ACHN (cell line): ENCODE measurements at places on chromosomes 6 and 20.

- peak; percentile 65 for DNase-seq
These were observed at the start of gene PCSK2 for GRCh38 chr20:17226410-17227218. PCSK2 (plus strand) TSS chr20:17227040; CDS start chr20:17227306, 266 bp downstream.

DNA sequence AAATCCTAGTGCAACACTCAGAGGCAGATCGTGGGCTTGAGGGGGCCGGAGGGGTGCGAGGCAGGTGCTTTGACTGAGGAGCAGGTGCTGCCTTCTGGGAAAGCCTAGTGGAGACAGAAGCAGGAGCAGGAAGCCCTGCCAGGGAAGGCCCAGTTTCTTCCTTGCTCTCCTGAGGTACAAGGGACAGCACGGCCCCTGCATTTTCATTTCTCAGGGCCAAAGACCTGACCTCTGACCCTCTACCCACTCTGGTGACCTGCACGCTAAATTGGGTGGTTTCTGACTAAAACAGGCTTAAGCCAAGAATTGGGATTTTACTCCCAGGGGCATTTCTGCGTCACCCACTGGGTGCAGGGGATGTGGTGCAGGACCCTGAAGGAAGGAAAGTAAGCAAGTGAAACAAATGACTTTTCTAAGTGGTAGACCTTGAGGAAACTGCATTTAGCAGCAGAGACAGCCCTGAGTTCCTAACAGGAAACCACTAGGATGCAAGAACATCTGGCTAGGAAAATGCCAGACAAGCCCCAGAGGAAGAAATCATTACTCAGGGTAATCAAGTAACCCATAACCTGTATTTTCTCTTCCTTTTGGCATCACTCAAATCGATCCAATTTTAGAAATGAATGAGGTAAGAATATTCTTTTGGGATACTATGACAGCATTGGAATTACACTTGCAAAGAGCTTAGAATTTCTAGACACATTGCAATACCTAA lies 141.7 kb downstream of the CD164 start:
- no peak for DNase-seq

DNA sequence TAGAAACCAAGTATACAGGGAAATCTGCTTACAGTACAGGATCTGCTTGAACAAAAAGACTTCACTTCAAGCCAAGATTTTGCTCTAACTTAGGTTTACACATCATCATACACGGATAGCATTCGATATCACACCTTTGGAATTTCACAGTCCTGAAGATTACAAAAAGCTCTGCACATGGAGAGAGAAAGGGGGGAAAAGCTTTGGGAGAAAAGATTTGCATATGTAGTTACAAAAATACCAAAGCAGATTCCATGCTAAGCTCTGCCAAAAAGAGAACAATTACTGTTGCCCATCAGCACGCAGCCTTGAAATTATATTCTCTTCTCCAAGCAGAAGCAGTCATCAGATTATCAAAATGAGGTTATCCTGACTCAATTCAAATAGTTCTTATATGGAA lies 62.0 kb downstream of the HIVEP2 start:
- DNase-seq: no peak

DNA sequence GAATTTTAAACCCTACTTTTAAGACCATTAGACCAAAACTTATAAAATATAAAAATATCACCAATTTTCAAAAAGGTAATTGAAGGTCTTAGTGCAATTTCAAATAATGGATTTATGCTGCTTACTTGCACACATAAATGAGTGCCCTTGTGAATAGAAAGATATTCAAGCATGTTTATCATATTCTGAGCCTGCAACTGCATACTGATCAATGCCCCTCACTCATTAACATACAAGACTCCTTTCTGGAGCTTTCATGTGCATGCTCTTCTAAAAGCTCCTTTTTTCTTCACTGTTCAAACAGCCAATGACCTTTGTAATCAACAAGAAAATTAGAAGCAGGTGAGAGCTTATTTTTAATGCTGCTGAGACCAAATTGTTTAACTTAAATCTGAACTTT lies 1139.3 kb downstream of the HACE1 start:
- DNase-seq: no peak

DNA sequence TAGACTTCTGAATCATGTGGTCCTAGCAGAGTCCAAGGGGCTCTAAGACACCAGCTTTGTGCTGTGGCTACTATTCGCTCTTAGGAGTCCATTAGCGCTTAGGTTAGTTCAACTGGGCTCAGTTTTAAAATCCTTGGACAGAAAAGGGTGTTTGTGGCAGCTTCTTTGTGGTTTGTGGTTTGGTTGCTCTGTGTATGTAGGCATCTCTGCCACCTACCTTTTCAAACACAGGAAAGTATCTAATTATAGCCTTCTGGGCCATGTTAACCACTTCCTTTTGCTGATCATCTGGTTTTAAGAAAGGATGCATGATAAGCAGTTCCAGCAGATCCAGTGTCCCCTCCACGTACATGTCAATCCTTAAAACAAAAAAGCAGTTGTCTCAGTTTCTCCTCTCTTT lies 10.8 kb downstream of the GSTA4 start:
- no peak for DNase-seq

DNA sequence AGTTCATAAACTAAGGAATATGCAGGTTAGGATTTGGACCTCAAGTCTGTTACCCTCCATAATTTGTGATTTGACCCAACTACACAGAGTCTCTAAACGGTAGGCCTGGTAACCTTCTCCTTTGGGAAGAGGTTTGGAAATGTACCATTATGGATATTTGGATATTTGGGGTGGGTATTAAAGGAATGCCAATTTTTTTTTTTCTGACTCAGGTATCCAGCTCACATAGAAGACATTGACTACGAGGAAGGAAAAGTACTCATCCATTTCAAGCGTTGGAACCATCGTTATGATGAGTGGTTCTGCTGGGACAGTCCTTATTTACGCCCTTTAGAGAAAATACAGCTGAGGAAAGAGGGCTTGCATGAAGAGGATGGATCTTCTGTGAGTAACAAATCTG lies 70.5 kb downstream of the PHF20 start:
- DNase-seq: no peak

DNA sequence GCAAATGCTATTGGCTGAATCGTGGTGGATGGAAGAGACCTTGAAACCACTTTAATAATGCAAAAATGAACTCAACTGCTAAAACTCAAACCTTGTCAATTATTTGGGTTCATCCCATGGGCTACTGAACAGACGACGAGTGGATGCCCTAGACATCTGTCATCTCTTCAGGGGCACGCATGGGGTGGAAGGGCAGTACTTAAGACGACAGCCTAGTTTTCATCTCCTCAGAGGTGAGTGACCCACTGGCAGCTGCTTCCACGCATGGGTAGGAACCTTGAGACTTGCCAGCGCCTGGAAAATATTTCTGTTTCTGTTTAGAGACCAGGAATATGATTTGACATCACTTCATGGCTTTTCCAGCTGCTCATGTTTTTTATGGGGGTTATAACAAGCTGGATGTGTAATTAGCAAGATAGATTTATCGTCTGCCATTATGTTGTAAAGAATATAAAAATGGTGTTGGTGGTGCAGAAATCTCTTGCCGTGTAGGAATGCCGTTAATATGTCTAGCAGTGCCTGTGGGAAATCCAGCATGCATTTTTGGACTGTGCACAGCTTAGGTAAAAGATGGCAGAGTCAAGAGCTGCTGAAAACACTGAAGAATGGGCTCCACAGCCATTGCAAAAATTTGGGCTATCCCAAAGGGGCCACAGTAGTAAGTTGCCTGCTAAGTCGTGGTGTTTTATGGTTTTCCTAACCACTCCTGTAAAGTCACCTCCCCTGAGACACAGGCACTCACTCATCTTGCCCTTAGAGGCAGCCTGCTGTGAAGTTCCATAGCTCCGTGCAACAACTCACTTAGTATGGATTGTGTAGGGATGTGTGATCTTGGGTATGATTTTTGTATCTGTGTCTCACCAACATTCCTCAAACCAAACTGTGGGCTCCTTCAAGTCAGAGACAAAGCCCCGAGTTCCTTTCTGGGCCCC lies 203.3 kb downstream of the EYA2 start:
- no peak for DNase-seq

DNA sequence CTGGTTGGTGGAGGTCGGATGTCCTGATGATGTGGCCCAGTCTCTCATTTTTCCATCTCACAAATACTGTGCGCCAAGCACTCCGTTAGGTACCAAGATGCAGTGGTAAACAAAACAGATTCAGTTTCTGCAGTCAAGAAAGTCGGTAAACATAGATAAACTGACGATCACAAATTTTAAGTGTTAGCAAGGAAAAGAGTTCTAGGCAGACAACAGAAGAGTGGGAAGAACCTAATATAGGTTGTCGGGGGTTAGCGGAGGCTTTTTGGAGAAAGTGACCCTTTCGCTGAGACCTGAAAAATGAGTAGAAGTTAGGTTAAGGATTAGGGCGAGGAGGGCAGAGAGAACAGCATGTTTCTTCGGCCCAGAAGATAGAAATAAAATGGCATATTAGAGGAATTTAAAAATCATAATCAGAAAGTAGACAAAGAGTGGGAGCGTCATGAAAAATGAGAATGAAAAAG lies 514 bp downstream of the ORC3 start:
- DNase-seq: no peak

DNA sequence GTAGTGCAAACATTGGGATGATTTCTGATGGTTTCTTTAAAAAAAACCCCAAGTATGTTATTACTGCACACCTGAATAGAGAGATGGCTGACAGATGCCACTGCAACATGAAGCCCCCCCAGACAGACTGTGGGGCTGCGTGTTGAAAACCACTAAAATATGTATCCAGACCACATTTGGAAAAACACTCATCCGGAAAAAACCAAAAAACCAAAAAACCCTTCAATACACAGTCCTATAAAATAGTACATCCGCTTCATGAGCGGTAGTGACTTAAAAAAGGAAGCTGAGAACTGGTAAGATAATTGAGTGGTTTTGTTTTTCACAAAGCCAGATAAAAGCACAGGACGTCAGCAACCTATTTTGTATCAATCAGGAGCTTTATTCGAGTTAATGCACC lies 47.1 kb upstream of the EDN3 start:
- no peak for DNase-seq

GRCh38 chr6:116568111-116568510 lies 3.2 kb upstream of the RWDD1 start:
- DNase-seq: no peak

DNA sequence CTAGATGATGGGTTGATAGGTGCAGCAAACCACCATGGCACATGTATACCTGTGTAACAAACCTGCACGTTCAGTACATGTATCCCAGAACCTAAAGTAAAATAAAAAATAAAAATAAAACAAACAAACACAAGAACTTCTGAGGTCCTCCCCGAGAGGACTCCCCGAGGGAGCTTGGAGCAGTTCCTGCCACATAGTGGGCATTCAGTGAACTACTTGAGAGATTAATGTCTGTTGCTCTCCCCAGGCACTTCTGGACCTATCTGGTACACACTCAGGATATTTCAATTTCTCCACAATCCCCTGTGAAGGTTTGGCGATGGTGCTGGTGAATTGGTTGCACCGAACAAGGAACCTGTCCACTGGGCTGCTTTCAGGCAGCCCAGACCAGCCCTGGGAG lies 311.2 kb downstream of the ESR1 start:
- DNase-seq: no peak

- no peak for DNase-seq
These were observed 81.7 kb downstream of the THBS2 start for GRCh38 chr6:169171951-169172350.

DNA sequence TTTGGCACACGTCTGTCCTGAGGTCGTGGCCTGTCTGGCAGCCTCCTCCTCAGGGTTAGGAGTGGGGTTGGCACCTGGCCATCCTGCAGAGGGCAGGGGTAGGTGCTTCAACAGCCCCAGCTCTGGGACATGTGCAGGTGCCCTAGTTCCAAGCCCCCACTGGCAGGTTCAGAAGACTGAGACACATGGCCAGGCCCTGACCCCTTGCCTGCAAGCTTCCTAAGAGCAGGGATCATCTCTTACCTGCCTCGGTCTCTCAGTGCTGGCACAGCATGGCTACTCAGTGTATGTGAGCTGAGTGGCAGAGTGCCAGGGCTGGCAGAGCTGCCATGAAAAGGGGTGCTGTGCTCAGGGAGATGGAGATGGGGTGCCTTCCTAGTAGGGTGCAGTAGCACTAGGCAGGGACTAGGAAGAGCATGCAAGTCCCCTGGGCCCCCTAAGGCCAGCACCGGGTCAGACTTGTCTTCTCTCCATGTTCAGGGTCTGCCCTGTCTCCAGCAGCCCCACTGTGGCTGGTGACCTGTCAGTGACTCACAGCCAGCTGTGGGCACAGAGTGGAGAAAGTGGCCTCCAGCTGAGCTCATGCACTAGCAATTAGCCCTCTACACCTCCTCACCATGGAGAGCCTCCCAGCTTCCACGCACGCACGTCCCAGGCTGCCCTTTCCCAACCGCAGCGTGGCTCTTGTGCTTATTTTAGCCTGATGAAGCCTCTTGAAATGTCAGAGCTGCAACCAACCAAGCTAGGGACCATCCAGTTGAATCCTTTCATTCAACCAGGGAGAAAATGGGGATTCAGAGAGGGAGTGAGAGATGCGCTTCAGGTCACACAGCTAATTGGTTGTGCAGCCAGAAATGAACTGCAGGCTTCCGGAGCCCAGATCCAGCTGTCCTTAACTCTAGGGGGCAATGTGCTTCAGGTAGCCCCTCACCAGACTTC lies 116.6 kb downstream of the MRPL14 start:
- DNase-seq: peak; percentile 98

DNA sequence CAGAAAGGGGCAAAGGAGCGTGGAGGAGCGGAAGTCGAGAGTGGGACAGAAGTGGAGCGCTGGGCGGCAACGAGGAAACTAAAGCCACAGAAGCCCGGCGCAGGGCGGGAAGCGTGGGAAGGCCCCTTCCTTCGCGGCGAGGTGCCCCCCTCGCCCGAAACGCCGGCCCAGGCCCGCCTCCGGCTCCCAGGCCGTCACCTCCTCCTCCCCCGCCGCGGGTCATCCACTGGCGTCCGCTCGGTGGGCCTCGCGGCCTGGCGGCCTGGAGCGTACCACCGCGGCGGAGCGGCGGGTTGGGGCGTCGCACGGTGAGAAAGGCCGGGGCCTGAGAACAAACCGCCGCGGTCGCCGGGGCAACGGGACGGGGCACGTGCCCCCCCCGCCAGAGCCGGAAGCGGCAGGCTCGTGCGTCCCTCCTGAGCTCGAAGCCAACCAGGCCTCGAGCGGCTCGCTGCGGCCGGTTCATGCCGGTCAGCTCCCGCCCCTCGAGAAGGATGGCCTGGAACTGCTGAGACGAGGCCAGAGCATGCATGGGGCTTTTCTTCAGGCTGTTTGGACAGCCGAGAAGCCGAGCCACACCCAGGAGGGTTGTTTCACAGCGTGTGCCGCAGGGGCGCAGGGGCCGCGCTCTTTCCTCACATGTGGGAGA lies at the start of gene TCP11:
Gene TCP11, minus strand, starts transcription at position 333 of the 649 bp plus-strand sequence. CDS start 469 bp downstream, outside the sequence.
- no peak for DNase-seq

GRCh38 chr20:25038103-25038410 lies 19.9 kb downstream of the ACSS1 start:
- DNase-seq: no peak

GRCh38 chr20:59784791-59785668 lies 148.4 kb downstream of the SYCP2 start:
- no peak for DNase-seq

- no peak for DNase-seq
These were observed 42.3 kb upstream of the TBC1D7 start for GRCh38 chr6:13370623-13371022.

DNA sequence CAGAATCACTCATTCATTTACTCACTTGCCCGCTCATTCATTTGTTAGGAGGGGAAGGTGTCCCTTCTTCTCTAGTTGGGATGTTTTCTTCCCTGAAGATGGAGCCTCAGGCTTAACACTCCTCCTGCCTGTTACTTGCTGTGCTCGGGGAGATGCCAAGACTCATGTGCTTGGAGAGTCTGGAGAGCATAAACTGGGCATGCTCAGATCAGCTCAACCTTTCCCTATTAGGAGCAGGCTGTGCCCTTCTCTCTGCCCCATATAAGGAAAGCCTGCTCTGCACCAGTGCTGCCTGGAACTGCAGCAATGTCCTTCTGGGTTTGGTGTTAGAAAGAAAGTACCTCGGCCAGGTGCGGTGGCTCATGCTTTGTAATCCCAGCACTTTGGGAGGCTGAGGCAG lies 18.0 kb upstream of the UBE2V1 start:
- DNase-seq: no peak
